H4 (cell line): ENCODE measurements at places on chromosomes 13 and 19.

DNA sequence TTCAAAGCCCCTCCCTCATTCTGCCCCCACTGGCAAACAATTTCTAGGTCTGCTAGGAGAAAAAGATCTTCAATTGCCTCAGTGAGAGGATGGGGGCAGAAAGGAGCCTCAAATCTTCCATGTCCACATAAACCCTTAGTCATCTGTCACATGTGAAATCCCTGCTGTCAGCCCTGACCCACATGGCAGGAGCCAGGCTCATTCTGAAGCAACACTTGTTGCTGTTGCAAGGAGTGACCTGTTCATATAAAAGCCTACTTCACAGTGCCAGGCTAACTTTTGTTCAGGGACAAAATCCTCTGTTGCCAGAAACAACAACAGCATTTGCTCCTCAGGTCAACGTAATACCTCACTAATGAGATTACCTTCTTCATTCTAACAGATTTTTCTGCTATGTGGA is 70.5 kb downstream of the IRS2 start:
- peak; percentile 29 for DNase-seq

GRCh38 chr13:19681517-19681916 is 48.1 kb downstream of the MPHOSPH8 start:
- no peak for DNase-seq

DNA sequence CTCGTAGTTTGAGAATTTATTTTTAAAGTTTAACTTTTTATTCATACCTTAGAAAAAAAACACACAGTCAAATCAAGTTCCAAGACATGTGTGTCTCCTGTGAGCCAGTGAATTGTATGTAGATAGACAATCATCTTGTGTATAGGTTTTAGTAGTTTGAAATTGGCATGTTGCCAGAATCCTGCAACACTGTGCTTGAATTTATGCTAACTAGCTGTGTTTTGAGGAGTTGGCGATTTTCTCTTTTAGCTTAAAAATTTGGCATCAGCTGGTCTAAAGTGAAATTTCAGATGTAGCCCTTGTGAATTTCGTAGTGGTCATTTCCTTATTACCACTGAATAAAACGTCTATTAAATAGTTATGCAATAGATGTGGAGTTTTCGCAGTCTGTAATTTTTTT is 213.2 kb downstream of the ATP8A2 start:
- no peak for DNase-seq

- DNase-seq = no peak
Measured at GRCh38 chr13:80939581-80939980, 598.7 kb upstream of the SPRY2 start.

DNA sequence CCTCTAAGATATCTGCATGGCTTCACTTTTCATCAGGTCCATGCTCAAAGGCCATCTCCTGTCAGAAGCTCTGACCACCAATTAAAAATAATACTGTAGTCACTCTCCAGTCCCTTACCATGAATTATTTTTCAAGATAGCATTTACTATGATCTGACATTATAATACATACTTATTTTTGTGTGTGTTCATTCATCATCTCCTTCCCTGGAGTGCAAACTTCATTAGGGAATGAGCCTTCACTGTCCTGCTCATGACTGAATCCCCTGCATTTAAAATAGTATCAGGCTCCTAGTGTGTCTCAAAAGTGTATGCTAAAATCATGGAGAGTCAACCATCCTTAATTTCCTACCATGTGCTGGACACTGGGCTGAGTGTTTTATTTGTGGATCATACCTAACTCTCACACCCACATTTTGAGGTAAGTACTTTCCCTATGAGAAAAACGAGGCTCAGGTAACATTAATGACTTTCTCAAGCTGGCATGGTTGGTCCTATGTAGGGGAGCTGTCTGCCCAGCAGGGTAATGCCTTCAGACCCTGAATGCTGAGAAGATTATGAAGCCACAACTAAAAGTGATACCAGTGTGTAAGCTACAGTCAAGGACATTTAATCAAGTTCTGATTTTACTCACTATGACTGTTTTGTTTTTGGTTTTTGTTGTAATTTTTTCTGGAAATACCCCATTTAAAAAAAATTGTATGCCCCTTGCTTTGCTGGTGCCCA is 16.3 kb downstream of the PLA2G4C start:
- DNase-seq = no peak

GRCh38 chr13:90997951-90998350 is 349.5 kb upstream of the MIR17HG start:
- DNase-seq = no peak
